Hepatic stellate cell (primary cell): ENCODE measurements at places on chromosomes 16 and 17.

DNA sequence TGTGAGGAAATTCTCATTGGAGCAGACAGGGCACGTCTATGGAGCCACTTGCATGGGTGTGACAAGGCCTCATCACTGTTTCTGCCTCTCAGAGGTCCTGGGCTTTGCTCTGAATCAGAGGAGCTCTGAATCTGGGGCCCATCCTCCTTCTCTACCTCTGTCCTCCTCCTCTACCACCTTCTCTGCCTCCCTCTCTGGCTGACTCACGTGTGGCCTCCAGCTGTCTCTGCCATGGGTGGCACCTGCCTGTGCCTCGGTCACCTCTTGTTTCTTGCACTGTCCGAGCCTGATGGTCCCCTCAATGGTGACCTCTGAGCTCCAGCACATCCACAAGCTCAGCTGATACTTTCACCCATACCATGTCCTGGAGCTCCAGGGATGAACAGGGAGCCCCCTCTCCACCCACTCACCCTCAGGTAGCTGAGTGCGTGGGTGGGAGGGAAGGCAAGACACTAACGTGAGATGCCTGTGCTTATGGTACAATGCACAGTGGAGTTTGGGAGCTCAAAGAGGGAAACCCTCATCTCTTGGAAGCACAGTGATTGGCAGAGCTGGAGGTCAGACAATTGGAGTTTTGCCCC lies 116.4 kb upstream of the CRHR1 start:
- DNase-seq, result no peak

- DNase-seq, result peak; percentile 27
Observed at GRCh38 chr17:61647047-61647446, 56.0 kb upstream of the NACA2 start.

DNA sequence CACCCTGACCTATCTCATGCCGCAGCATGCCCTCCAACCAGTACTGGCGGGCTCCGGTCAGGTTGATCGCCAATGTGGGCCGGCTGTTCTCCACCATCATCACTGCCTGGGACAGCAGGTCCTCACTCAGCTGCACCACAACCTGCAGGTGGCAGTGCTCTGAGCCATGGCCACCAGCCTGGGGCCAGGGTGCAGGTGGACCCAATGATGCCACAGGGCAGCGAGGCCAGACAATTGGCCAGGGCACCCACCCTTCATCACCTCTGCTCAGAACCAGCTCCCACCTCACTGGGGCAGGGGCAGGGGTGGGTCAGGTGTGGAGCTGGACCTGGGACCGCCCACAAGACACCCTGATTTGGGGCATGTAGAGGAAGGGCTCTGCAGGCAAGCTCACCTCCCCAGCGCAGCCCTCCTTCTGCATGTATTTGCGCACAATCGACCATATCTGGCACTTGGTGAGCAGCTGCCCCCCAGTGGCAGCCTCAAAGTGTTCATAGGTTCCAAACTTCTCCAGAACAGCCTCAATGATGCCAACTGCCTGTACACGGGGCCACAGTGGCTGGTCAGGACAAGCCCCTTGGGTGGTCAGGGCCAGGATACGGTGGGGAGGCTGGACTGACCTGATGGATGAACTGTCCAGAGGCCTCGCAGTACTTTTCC lies 4.2 kb downstream of the MATCAP1 start:
- DNase-seq, result no peak

- no peak for DNase-seq
Observed at GRCh38 chr16:76409706-76410105, 132.5 kb downstream of the CNTNAP4 start.

DNA sequence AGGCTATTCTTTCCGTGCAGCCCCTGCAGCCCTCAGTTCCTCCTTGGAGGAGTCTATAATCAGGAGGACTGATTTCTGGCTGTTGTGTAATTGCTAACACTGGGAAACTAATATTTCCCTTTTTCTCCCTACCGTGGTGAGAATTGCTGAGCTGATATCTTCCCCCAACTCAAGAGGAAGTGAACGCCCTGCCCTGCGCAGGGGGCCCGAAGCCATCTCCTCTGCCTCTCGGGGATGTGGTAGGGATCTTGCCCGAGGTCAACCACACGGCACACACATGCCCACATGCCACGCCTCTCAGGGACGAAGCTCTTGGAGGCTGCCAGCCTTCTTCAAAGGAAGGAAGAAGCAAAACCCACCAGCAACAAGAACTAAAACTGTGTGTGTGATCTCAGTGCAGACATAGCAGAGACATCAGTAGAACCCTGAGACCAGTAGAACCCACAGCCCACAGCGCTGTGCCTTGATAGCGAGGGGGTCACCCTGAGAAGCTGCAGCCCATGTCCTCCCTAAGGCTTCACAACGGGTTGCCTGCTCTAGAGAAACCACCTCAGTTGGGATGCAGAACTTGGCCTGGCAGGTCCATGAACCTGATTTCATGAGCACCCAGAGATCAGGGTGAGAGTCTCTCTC lies 8.9 kb upstream of the ULK2 start:
- no peak for DNase-seq

DNA sequence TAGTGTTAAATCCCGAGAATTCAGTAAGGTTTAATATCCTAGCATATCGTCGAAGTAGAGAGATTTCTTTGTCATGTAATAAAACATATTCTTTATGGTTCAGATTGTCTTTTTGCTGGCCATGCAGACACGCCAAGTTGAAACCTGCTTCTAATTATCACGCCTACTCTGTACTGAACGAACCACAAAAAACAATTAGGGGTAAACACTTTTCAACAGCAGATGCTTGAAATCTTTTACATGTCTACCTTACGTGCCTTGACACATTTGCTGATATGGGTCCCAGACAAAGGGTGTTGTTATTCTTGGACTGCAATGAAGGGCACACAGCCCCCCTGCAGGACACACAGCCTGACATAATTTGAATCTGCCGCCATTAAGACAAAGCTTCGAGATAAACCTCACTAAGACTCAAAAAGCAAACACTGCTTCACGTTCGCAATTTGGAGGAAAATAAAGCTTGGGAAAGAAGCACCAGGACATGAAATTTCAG lies 13.3 kb downstream of the WIPI1 start:
- no peak for DNase-seq

GRCh38 chr17:17814162-17815061 lies 22.4 kb downstream of the SREBF1 start:
- DNase-seq, result no peak

GRCh38 chr16:78843978-78844377 lies 744.5 kb downstream of the WWOX start:
- no peak for DNase-seq

DNA sequence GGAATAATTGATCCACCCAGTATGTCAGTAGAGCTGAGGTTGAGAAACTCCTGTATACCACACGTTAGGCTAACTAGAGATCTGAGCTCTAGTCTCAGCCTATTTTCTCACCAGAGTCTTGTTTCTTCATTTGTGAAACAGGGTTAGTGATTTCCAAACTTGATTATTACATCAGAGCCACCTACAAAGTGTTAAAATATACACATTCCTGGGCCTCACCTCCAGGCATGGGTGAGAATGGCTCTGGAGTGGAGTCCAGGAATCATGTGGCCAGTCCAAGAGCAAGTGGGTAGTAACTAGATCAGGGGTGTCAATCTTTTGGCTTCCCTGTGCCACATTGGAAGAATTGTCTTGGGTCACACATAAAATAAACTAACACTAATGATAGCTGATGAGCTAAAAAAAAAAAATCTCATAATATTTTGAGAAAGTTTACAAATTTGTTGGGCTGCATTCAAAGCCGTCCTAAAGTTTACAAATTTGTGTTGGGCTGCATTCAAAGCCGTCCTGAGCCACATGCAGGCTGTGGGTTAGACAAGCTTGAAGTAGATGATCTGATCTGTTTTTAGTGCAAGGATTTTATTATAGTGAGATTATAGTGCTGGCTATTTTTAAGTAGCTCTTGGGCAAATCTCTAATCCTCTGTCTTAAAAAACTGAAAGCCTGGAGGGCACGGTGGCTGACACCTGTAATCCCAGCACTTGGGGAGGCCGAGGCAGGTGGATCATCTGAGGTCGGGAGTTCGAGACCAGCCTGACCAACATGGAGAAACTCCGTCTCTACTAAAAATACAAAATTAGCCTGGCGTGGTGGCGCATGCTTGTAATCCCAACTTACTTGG lies 20.4 kb downstream of the PRCD start:
- peak; percentile 0 for DNase-seq

DNA sequence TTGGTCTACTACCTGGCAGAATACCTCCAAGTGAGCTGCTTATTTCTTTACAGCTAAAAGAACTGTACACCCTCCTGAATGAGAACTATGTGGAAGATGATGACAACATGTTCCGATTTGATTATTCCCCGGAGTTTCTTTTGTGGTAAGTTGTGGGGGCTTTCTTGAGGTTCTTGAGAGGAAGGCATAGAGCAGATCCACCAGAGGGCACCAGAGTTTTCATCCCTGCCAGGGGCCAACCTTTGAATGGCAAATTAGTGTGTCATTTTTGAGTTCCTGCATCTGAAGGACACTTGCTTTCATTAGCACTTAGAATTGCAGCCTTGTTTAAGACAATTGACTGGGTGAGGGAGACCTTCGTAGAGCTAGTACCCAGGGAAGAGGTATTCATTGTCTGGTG lies 35.0 kb downstream of the NMT1 start:
- DNase-seq, result peak; percentile 51

DNA sequence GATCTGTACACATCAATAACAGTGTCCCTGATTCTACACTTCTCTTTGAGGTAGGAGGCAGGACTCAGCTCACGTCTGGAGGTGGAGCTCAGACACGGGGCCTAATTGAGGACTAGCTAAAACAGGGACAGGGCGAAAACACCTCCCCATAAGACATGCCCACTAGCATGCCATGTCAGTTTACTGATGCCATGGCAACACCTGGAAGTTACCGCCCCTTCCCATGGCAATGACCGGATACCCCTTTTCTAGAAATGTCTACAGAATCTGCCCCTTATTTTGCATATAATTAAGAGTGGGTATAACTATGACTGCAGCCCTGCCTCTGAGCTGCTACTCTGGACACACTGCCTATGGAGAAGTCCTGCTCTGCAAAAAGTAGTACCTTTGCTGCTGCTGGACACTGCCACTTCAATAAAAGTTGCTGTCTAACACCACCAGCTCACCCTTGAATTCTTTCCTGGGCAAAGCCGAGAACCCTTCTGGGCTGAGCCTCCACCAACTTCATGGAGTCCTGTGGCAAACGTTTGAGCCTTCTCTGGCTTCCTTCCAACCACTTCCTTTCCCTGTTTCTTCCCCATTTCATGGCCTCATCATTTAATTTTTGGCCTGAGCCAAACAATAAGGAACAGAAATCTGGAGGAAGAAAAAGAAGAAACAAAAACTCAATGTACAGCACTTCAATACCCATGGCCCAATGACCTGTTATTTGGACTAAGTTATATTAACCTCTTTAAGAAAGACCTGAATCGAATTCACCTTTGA lies 21.0 kb downstream of the PHB1 start:
- no peak for DNase-seq

DNA sequence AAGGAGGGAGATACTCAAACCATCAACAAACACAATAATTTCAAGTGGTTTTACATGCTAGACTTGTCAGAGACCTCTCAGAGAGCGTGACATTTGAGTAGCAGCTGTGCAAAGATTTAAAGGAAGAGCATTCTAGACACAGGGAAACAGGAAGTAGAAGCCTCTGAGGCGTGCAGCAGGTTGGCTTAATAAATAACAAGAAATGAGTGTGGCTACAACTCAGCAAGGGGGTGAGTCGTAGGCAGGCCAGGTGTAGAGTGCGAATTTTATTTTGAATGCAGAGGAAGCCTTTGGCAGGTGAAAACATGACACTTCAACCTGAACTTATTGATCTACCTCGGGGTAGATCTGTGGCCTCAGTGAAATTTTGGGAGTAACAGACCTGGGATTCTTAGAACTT lies 73.2 kb upstream of the MRTFB start:
- no peak for DNase-seq

- no peak for DNase-seq
Observed at GRCh38 chr16:12833926-12834325, 30.2 kb upstream of the CPPED1 start.

- DNase-seq, result no peak
Observed at GRCh38 chr17:9212376-9213302, 191.3 kb downstream of the NTN1 start.

DNA sequence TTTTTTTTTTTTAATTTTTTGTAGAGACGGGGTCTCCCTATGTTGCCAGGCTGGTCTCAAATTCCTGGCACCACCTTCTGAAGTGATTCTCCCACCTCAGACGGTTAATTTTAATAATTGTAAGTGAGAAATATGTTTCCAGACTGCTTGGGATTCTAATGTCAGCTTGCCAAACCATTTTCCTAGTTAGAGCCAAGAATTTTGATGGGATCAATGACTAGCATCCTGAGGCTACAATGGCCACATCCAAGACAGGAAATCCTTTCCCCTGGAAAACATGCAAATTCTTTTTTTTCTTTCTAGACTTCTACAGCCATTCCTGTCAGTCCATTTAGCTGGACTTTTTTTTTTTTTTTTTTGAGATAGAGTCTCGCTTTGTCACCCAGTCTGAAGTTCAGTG lies 32.6 kb downstream of the IGF2BP1 start:
- DNase-seq, result no peak

GRCh38 chr16:81224824-81225223 lies 13.7 kb upstream of the BCO1 start:
- DNase-seq, result no peak

DNA sequence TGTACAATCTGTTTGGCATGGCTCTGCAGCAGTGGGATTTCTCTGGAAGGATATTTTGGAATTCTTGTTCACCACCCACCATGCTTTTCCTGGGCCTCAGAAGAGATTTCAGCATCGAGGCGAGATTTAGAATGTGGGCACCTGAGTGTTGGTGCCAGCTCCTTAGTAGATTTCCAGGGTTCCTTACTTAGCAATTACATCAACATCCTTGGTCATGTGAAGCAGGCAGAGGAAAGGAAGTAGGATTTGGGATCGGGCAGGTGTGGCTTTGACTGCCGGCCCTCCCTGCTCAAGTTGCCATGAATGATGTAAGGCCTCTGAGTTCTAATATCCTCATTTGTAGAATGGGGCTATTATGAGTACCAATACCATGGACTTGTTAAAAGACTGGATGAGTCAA lies 13.1 kb upstream of the RBFOX1 start:
- DNase-seq, result no peak

DNA sequence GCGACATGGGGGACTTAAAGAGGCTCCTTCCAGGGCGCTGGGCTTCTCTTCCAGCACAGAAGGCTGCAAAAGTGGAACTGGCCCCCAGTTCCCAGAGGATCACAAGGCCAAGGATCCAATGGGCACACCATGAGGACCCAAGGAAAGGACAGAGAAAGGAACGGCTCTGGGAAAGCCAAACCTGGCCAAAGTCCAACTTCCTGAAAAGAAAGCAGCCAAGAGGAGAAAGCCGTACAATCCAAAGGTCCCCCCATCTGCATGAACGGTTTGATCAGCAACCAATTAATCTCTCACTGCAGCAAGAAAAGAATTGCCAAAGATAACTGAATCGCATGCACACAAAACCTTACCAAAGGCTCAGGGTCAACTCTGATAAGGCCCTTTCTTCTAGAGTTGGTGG lies 19.8 kb upstream of the ICAM2 start:
- no peak for DNase-seq
